ENCODE measurements at places on chromosomes 4 and X. TPM values are rescaled to one million over a fixed set of nuclear protein-coding genes. Genes with fewer than 3 reads are reported as not detected.

Gene MAGEB17
- total RNA-seq, result 4.1 TPM

DNA sequence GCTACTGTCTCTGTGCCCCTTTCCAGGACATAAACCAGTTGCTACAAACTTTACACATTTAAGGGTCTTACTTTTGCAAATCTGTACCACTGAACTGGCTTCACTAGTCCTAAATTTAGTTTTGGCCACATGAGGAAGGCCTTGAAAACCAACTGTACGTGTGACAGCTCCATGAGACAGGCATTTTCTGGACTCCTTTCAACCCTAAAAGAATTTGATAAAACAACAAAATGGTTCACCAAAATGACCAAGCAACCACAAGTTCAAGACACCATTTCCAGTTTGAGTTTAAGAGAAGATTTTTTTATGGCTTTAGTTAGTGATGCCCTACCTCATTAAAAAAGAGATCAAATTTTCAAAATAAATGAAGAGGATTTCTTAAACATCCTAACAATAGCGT lies 246.4 kb downstream of the ZNF674 start:
- H3K4me3 ChIP-seq, result no peak overlapping the region
- no peak for DNase-seq
- H3K36me3 ChIP-seq, result no peaks in the 10 kb centered on the region
- no peaks in the 10 kb centered on the region for H3K27me3 ChIP-seq
- no peaks in the 10 kb centered on the region for H3K4me1 ChIP-seq

- no peaks in the 10 kb centered on the region for H3K27me3 ChIP-seq
- no peak overlapping the region for H3K27ac ChIP-seq
- H3K36me3 ChIP-seq, result no peaks in the 10 kb centered on the region
- H3K4me1 ChIP-seq, result no peaks in the 10 kb centered on the region
- DNase-seq, result no peak
Measured at GRCh38 chr4:71974681-71975080, 57.1 kb upstream of the NPFFR2 start.

DNA sequence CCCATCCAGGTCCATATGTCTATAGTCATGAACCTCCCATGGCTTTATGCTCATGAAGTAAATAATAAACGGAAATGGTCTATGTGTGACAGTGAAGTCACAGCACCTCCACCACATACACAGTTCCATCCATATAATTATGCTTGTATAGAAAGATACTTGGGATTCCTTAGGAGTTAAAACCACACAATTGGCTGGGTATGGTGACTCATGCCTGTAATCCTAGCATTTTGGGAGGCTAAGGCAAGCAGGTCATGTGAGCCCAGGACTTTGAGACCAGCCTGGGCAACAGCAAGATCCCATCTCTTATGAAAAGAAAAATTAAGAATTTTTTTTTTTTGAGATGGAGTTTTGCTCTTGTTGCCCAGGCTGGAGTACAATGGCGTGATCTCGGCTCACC lies 55.6 kb upstream of the RBM47 start:
- H3K4me3 ChIP-seq, result no peak overlapping the region
- H3K4me1 ChIP-seq, result no peaks in the 10 kb centered on the region
- H3K27me3 ChIP-seq, result no peaks in the 10 kb centered on the region
- H3K36me3 ChIP-seq, result no peaks in the 10 kb centered on the region
- no peak overlapping the region for H3K27ac ChIP-seq
- DNase-seq, result no peak

DNA sequence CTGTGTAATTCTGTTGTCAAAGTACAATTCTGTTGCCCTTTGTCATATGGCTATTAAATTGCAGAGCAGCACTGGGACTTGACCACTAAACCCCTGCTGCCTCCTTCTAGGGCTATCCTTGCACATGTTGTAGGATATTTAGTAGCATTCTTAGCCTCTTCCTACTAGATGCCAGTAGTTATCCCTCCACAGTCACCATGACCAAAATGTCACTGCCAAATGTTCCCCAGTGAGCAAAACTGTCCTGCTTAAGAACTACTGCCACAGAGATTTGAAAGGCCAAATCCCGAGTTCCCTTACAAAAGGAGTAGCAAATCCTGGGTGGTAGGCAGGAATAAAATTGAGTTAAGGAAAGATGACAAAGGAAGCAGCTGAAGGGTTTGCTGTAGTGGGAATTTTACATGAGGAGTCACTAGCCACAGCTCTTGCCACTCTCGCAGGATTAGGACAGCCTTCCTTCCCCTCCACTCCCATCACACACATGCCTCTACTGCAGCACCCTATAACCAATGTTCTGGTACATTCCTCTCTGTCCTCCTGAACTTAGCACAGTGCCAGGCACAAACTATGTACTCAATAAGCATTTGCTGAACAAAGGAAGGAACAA lies 8.4 kb downstream of the APBB2 start:
- no peaks in the 10 kb centered on the region for H3K36me3 ChIP-seq
- H3K4me3 ChIP-seq, result no peak overlapping the region
- no peak for DNase-seq
- no peak overlapping the region for H3K27ac ChIP-seq
- no peaks in the 10 kb centered on the region for H3K4me1 ChIP-seq

DNA sequence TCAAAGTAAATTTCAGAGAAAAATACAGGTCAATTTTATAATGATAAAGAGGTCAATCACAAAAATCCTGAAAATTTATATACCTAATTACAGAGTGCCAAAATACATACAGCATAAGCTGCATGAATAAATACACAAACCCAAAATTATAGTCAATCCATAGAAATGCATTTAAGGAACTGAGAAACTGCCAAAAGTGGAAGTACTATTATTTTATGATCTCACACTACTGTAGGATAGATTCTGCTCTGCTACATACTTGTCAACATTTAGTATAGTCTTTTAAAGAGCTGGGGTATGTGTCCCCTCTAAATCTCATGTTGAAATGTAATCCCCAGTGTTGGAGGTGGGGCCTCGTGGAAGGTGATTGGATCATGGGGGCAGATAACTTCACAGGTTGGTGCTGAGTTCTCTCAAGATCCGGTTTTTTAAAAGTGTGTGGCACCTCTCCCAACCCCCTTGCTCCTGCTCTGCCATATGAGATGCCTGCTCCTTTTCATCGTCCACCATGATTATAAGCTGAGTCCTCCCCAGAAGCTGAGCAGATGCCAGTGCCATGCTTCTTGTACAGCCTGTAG lies 31.8 kb downstream of the CHIC2 start:
- no peaks in the 10 kb centered on the region for H3K36me3 ChIP-seq
- H3K27me3 ChIP-seq, result no peaks in the 10 kb centered on the region
- no peak for DNase-seq
- H3K4me3 ChIP-seq, result no peak overlapping the region
- no peak overlapping the region for H3K27ac ChIP-seq

GRCh38 chr4:17786567-17786966 lies 5.1 kb upstream of the FAM184B start:
- H3K27me3 ChIP-seq, result no peaks in the 10 kb centered on the region
- no peak for DNase-seq
- no peak overlapping the region for H3K4me3 ChIP-seq
- no peaks in the 10 kb centered on the region for H3K4me1 ChIP-seq
- H3K36me3 ChIP-seq, result no peaks in the 10 kb centered on the region

GRCh38 chr4:108054025-108054638 lies 64.4 kb downstream of the HADH start:
- H3K4me1 ChIP-seq, result no peaks in the 10 kb centered on the region
- no peak overlapping the region for H3K27ac ChIP-seq
- H3K4me3 ChIP-seq, result no peak overlapping the region
- DNase-seq, result no peak
- no peaks in the 10 kb centered on the region for H3K36me3 ChIP-seq

- H3K4me3 ChIP-seq, result no peak overlapping the region
- H3K27me3 ChIP-seq, result no peaks in the 10 kb centered on the region
- no peaks in the 10 kb centered on the region for H3K36me3 ChIP-seq
- H3K4me1 ChIP-seq, result no peaks in the 10 kb centered on the region
Measured at GRCh38 chrX:109873983-109874382, 128.9 kb upstream of the TMEM164 start.

Gene PPP4R3C
- 2.7 TPM for total RNA-seq

Gene ARHGAP6
- 5.7 TPM for total RNA-seq

GRCh38 chrX:10615931-10616774 lies 4.2 kb downstream of the MID1 start:
- no peaks in the 10 kb centered on the region for H3K36me3 ChIP-seq
- H3K4me3 ChIP-seq, result no peak overlapping the region
- peaks cover 9% of the 10 kb centered on the region for H3K4me1 ChIP-seq
- DNase-seq, result peak; percentile 65

GRCh38 chr4:36027203-36027602 lies 217.1 kb downstream of the ARAP2 start:
- no peaks in the 10 kb centered on the region for H3K27me3 ChIP-seq
- no peak overlapping the region for H3K4me3 ChIP-seq
- no peaks in the 10 kb centered on the region for H3K36me3 ChIP-seq
- no peak overlapping the region for H3K27ac ChIP-seq

Gene DMRTC1B
- total RNA-seq, result 7.4 TPM

GRCh38 chr4:75497133-75497532 lies 17.1 kb downstream of the RCHY1 start:
- no peaks in the 10 kb centered on the region for H3K4me1 ChIP-seq
- no peak overlapping the region for H3K27ac ChIP-seq
- no peaks in the 10 kb centered on the region for H3K27me3 ChIP-seq
- no peak for DNase-seq
- H3K36me3 ChIP-seq, result no peaks in the 10 kb centered on the region
- no peak overlapping the region for H3K4me3 ChIP-seq

DNA sequence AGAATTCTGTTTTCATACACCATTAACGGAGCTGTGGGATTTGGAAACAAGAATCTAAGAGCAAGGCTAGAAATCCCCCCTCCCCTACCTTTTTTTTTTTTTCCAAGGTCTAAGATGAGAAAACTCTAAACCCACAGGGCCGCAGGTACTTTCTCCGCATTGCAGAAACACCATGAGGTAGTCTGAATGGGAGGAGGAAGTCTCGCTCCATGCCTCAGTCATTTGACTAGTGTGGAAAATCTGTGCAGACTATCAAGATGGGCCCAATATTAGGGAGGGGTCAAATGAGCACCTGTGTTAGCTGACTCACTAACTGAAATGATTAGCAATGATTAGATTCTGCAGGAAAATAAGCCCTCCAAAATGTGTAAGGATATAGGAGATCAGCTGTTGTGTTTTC lies 40.9 kb upstream of the MAP3K15 start:
- H3K36me3 ChIP-seq, result no peaks in the 10 kb centered on the region
- no peak overlapping the region for H3K27ac ChIP-seq
- H3K27me3 ChIP-seq, result no peaks in the 10 kb centered on the region
- no peak for DNase-seq

Gene PHEX
- total RNA-seq, result 0.31 TPM

GRCh38 chr4:144734522-144734921 lies 88.6 kb downstream of the HHIP start:
- H3K36me3 ChIP-seq, result no peaks in the 10 kb centered on the region
- no peaks in the 10 kb centered on the region for H3K27me3 ChIP-seq
- DNase-seq, result no peak

Gene SPON2
- total RNA-seq, result 7.1 TPM

Gene GASK1B
- 19.8 TPM for total RNA-seq

DNA sequence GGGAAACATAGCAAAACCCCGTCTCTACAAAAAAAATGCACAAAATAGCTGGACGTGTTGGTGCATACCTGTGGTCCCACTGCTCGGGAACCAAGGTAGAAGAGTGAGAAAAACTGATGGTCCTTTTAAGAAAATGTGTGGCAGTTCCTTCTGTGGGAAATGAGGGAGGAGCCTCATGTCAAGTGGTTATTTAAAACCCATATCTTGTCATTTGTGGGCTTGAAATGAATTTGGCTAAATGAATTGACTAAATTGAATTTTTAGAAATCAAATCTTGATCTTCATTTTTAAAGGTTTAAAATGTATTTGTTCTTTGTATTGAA lies 16.2 kb upstream of the LAMP2 start:
- no peaks in the 10 kb centered on the region for H3K36me3 ChIP-seq
- peak overlapping the region; percentile 37 for H3K4me3 ChIP-seq
- peak overlapping the region; percentile 80 for H3K27ac ChIP-seq
- DNase-seq, result no peak

Gene GPC4
- 15.9 TPM for total RNA-seq

Gene LPAR4
- 0.94 TPM for total RNA-seq

DNA sequence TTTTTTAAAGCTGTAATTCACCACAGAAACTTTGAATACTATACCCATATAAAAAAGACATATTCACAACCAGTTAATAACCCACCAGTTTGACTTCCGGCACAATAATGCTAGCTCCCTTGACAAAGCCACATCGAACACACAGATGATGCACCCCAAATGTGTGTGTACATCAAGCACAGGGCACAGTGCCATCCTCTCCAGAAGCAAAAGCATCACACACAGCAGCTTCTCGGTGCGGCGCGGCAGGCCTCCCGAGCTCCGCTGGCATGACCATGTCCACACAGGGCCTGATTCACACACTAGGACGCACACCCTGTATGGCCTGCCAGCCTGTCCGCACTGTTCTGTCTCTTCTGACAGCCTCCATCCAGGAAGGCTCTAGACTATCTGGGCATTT lies 88.0 kb downstream of the LEF1 start:
- no peaks in the 10 kb centered on the region for H3K4me1 ChIP-seq
- DNase-seq, result no peak
- H3K27me3 ChIP-seq, result no peaks in the 10 kb centered on the region
- no peak overlapping the region for H3K27ac ChIP-seq
- no peak overlapping the region for H3K4me3 ChIP-seq

Gene RTL3
- not detected for total RNA-seq

- no peaks in the 10 kb centered on the region for H3K27me3 ChIP-seq
- no peaks in the 10 kb centered on the region for H3K36me3 ChIP-seq
- DNase-seq, result no peak
- H3K4me3 ChIP-seq, result no peak overlapping the region
- H3K27ac ChIP-seq, result no peak overlapping the region
Measured at GRCh38 chr4:150986085-150986484, 29.0 kb downstream of the LRBA start.

DNA sequence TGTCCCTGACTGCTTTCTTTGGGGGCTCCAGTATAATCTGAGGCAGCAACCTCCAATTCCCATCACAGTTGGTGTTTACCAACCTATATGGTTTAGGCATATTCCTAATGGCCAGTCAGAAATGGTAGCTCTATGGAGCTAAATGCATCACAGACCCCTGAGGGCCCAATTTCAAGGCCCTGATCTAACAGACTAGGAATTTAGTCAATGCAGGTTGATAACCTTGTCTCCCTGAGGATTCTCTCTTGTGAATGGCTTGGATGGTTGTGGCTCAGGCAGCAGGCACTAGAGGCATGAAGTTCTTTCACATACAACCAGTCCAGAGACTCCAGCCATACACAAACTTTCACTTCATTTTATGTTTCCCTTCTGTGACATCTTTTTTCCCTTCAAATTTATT lies 59.4 kb downstream of the TMPRSS11F start:
- no peaks in the 10 kb centered on the region for H3K36me3 ChIP-seq
- no peaks in the 10 kb centered on the region for H3K4me1 ChIP-seq
- H3K27ac ChIP-seq, result no peak overlapping the region
- no peak overlapping the region for H3K4me3 ChIP-seq
